ENCODE measurements at places on chromosomes 6 and 20.

GRCh38 chr6:13454286-13455221, 32.8 kb downstream of the GFOD1 start:
- no peak for DNase-seq

- DNase-seq = no peak
These were observed 175.5 kb upstream of the FOXQ1 start for GRCh38 chr6:1136415-1136774.

DNA sequence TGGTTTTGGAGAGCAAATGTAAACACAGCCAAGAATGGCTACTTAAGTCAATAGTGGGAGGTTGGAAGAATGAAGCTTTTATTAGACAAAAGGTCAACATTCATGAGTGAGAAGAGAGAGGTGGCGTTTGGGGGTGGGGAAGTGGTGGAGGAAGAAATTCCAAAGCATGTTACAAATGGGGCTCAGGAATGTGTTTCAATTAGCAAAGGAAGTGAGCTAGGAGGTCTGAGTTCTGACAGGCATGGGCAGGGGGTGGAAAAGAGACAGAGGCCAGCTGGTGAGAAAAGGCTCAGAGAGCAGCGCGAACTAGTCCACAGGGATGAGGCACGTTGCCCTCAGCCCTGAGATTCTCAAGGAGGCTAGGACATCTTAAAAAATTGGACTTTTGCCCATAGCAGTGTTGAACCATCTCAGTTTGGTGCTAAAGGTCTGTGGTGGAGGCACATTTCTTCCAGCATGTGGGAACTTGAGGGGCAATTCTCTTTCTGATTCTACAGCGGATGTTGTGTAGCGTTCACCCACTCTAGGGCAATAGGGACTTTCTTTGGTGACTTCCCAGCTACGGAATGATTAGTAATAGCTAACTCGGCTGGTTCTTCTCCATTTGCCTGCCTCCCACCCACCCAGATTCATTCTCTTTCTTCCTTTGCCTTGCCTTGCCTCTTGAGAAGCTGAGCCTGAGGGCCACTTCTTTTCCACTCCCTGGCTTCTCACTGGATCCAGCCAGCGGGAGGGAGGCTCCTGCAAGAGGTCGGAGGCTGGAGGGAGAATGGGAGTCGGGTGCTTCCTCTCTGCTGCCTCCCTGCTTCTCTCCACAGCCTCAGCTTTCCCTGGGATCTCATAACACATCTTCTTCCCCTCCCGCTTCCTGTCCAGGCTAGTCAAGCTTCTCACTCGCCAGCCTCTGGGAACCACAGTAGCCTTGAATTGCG, 45.1 kb upstream of the NEDD9 start:
- DNase-seq = peak; percentile 74

DNA sequence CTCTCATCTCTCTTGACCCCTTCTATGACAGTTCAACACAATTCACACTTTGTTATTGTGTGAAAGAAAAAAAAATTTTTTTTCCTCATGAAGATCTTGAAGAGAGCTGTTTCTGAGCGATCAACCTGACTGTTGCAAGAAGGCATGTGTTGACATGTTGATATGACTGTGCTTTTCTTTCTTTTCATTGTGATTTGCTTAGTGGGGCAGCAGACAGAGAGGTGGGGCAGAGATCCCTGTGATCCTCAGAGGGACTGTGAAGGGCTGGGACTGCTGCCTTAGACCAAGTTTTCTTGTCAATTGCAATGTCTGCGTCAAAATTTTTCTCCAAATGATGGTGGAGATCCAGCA, 70.8 kb upstream of the IYD start:
- DNase-seq = no peak

DNA sequence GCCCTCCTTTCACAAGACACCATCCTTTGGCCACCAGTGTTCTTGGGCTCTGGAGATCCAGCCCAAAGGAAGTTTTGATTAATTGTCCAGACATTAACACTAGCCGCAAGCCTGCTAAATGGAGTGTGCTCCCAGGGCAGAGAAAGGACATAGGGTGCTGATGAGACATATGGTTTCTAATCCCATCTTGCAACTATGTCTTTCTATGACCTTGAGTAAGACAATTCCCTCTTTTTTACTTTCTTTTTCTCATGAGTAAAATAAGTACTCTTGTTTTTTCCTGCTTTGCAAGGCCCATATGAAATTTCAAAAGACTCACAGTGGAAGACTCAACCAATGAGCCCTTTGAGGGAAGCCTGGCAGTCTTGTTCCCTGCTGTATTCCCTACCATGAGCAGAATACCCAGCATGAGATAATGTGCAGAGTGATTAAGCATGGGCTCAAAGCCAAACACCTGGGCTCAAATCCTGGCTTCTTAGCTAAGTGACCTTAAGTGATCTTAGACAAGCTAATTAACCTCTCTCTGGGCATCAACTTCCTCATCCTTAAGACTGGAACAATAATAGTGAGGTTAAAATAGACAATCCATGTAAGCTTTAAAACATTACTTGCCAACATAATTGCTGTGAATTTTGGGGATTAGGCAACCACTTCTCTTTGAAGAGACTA, at the start of gene WFDC10B:
WFDC10B (minus strand) TSS at position 51 of the 669 bp plus-strand sequence. CDS start 19,027 bp downstream, outside the sequence.
- DNase-seq = no peak

DNA sequence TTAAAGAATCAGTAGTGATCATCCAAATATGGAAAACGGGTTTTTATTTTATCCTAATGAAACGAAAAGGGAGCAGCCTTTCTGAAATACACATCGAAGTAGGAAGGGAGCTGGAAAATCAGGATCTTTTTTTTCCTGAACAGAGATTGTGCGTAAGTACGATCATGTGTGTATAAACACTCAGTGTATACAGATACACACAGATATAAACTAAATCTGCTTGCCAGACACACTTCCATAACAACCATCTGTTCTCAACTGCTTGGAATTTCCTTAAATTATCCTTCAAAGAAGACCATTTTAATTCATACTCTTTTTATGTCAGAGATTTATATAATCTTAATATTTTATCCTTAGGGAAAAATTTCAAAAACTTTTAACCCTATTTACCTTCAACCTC, 110.7 kb downstream of the CHD6 start:
- no peak for DNase-seq

DNA sequence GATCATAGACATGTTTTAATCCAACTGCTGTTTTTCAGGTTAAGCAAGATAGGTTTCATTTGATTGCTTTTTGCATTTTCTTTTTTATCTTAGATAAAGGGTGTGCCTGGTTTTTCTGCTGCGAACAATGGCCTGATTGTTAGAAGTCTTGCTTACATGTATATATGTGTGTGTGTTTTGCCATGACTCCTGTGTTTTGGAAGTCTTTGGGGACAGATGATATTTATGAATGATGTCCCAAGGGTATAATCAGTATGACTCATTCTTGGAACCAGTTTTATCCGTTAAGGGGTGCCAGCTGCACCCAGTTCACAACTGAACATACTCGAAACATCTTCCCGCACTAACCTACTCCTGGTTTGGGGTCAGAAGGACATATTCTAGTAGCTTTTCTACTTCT, 230.1 kb upstream of the SUPT3H start:
- DNase-seq = no peak

- DNase-seq = no peak
These were observed 227.9 kb downstream of the LAMA2 start for GRCh38 chr6:129110690-129111343.

GRCh38 chr20:1310506-1311190, 18.3 kb downstream of the SDCBP2 start:
- DNase-seq = no peak

DNA sequence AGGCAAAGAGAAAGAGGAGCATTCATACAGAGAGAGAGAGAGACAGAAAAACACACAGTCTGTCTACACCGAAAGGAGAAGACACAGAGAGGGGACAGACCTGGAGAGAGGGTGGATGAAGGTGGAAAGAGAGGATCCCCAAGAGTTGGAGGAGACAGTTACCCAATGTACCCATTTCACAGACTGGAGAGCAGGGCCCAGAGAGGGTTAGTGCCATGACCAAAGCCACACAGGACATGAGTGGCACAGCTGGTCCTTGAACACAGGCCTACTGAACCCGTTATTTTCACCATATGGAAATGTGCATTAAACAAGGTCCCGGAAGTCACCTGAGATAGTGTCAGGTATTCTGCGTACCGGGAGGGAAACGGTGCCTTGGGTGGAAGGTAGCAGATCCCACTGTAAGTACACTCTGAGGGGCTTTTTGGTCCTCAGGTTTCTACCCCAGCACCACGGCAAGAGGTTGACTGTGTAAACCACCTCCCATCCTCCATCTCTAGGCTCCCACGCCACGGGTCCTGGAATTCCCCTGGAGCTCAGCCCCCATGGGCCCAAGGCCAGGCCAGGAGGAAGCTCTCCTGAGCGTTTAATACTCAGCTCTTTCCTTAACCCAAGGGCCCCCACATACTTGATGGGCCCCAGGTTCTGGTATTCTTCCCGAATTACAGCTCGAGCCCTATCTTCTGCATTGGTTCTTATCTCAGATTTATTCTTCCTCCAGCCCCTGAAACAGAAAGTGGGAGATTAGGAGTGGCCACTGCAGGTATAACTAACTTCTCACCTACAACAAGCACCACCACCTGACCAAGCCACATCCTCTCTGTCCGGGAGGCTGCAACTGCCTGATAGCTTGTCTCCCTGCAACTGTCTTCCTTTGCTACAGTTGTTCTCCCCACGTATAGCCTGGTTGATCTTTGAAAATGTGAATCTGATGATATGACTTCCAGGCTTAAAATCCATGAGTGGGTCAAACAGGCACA, 38.4 kb upstream of the OCSTAMP start:
- DNase-seq = no peak

DNA sequence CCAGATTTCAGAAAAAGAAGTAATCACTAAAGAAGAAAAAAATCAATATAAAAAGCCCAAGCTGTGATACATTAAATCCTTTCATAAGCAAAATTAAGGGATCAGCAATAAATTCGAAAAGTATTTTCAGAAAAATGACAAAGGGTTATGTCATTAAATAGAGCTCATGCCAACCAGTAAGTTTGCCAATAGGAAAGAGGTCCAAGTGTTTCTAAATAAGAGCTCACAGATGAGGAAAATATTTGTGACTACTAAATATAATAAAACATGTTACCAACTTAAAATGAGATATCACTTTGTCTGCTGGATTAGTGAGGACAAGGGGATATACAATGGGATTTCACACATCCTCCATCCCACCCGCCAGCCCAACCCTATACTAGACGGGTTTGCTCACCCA, 140.3 kb upstream of the EYA4 start:
- no peak for DNase-seq

DNA sequence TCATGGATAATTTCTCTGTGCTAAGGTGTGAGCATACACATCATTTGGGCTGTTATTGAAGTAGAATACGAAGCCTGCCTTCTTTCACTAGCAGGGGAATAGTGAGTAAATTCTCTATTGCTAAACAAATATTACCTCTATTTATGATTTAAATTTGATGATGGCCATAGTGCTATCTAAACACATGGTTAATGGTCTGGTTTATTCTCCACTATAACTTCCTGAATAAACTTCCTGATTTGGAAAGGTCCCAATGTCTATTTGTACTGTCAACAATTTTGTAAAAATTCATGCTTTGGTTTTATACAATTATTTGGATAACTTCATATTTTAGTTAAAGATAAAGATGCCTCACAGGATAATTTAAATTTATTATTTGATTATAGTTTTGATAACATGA, 400.8 kb downstream of the ARHGAP18 start:
- no peak for DNase-seq

- no peak for DNase-seq
These were observed 330.2 kb upstream of the SULF2 start for GRCh38 chr20:48115502-48115901.

DNA sequence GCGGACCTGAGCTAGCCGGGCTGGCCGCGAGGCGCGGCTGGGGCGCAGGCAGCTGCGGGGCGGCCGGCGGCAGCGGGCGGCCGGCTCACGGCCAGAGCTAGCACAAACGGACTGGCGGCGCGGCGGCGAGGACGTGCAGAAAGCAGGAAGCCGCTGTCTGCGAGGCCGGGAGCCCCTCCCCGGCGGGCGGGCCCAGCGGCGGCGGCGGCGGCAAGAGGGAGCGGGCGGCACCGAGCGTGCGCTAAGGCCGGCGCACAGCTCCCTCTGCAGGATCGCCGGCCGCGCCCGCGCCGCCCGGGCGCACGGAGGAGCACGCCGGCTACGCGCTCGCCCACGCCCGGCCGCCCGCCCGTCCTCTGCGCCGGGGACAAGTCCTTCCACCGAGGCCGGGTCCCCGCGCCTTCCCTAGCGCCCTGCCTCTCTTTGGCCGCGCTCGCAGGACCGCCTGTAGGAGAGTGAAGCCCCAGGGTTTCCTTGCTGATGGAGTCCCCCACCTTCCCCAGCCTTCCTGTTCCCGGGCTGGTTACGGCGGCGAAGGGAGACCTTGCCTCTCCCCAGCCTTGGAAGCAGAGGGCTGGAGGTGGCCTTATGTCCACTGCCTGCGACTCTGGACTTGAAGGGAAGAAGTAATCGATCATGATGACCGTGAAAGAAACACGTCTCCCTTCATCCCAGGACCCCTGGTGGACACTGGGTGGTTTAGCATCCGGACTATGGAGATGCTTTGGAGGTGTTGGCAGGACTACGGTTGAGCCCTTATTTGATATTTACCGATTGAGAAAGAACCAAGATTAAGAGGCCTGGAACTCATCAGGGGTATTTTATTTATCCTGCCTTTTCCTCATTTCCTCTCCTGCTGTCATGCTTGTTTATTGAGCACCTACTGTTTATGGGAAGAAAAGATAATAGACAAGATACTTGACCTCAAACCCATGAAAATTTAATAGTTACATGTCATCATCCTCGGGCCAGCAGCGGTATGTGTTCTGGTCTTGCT, at the start of gene PREP:
PREP (minus strand) TSS at position 144 of the 997 bp plus-strand sequence. CDS start 191 bp downstream, outside the sequence.
- DNase-seq = no peak

DNA sequence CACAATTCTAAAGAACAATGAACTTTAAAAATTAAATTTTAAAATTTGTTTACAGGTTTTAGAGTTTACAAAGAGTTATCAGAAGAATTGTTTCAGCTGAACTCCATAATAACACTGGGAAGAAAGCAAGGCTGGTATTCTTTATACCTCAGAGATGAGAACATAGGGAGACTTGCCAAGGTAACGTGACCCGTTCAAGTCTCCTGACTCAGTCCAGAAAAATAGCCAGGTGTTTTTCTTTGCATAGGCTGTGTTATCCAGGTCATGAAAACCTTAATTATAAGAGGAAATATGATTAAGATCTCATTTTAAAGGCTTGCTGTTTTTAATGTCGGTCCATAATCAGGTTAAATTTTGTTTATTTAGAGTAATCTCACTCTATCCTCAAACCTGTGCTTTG, 8.5 kb upstream of the C6orf141 start:
- DNase-seq = no peak

DNA sequence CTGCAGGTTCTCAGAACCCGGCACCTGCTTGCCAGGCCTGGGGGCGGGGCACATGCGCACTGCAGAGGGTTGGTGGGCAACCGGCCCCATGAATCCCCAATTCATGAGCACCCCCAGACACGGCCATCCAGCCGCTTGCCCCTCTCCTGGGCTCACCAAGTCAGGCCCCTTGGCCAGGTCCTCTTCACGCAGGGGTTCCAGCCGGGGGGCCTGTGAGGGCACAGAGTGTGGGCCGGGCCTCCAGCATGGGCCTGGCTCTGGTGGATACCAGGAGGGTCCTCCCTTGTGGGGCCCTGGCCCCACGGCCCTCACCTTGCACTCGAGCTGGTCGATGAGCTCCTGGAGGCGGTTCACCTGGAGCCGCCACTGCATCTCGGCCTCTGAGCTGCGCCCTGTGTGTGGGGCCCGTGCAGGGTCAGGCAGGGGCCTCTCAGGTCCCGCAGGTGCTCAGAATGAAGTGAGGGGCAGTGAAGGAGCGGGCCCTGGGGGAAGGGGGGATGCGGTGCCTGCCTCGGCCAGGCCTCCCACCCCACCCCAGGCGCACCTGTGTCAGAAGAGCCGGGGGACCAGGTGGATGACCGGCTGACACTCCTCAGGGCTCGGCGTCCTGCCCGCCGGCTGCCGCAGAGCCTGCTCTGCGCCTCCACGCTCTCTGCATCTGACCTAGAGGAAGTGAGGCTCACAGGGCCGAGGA, 2.6 kb upstream of the C20orf144 start:
- DNase-seq = no peak
